ENCODE measurements at places on chromosomes 7 and 10.

- DNase-seq = no peak
These were observed 102.1 kb upstream of the MAGI2 start for GRCh38 chr7:79555571-79555970.

DNA sequence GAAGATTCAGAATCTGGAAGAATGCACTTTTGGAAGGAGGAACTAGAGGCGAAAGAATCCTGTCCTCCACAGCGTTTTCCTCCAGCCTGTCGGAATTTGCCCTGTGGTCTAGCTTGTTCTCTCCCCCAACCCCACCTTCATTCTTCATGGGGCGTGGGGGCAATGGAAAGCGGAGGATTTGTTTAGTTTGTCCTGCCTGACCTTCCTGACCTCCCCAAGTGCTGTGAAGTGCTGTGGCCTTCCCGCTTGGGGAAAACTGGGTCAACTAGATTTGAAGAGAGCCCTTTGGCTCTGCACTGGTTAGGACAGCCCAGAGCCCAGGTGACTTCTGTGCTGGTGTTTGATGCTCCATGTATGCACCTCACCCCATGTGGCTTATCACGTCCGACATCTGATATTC lies 49.1 kb downstream of the GATA3 start:
- no peak for DNase-seq

DNA sequence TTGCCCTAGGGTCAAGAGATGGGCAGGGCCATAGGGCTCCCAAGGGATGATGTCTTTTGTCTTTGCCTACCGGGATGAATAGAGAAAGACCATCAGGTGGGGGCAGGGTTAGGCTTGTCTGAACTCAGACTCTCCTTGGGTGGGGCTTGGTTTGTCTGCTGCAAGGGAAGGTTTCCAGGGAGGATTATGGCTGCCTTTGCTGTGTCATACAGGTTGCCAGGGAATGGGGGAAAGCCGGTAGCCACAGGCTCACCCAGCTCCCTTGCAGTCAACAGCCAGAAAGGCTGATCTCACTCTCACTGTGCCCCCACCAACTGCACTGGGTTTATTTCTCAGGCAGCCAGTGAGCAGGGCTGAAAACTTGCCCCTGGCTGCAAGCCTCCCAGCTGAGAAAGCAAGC lies 253.2 kb downstream of the POLR1F start:
- DNase-seq = no peak

- no peak for DNase-seq
These were observed 364.6 kb upstream of the PODXL start for GRCh38 chr7:131921016-131921415.

- DNase-seq = no peak
These were observed 594.8 kb upstream of the SEMA3D start for GRCh38 chr7:85781606-85782005.

- no peak for DNase-seq
These were observed 2.5 kb downstream of the UNC5B start for GRCh38 chr10:71214641-71215559.

DNA sequence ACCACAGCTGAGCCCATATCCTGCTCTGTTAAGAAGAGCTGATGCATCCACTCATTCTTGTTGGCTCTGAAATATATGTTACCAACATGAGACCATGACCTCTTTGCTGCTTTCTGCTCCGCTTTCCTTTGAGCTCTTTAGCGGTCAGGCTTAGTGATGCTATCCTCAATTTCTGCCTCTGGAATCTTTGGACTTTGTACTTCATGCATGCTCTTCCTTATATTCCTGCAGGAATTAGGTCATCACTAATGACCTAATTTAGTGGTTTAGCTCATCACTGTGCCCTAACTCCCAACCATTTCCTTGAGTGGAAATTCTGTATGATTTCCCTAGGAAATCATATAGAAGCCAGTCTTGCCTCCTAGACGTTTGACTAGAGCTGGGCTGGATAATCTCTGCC lies 119.5 kb downstream of the AOAH start:
- DNase-seq = no peak

GRCh38 chr10:14606633-14607032 lies 168.1 kb downstream of the FAM107B start:
- DNase-seq = no peak

GRCh38 chr10:131332821-131333220 lies 21.3 kb upstream of the TCERG1L start:
- DNase-seq = no peak
